Mammary epithelial cell (primary cell): ENCODE measurements at places on chromosomes 3 and 15. TPM values are rescaled to one million over a fixed set of nuclear protein-coding genes. Genes with fewer than 3 reads are reported as not detected.

Gene C3orf80
- not detected for total RNA-seq

Gene MAP3K13
- 21.5 TPM for total RNA-seq

Gene GP5
- 0.17 TPM for total RNA-seq

Gene IL17RE
- total RNA-seq: 13.3 TPM

Gene IGDCC3
- not detected for total RNA-seq

Gene PLSCR5
- total RNA-seq: not detected in 2 replicates

Gene EXD1
- total RNA-seq: not detected

Gene PEX5L
- total RNA-seq: 0.83 TPM

Gene C2CD4A
- not detected for total RNA-seq

Gene ARHGEF26
- 12.2 TPM for total RNA-seq

Gene RAB6B
- total RNA-seq: 5.3 TPM

Gene SCN11A
- not detected for total RNA-seq

Gene PLIN1
- total RNA-seq: 0.17 TPM

Gene STX19
- total RNA-seq: not detected

Gene SPESP1
- 9.2 TPM for total RNA-seq

Gene ATP13A5
- 0.17 TPM for total RNA-seq

Gene SOX14
- not detected for total RNA-seq

Gene MINDY4B
- total RNA-seq: not detected in 2 replicates

Gene CRABP1
- not detected in 2 replicates for total RNA-seq

Gene CCDC54
- total RNA-seq: not detected in 2 replicates

Gene GOLGA8T
- total RNA-seq: not detected in 2 replicates

Gene RPL14
- total RNA-seq: 195 TPM

Gene LRRC58
- total RNA-seq: 28.2 TPM

Gene CORO2B
- 1.6 and 3.2 TPM in 2 replicates for total RNA-seq

Gene EPB42
- not detected for total RNA-seq

Gene TRIM42
- total RNA-seq: not detected

Gene GLDN
- total RNA-seq: 0.33 TPM

Gene OCA2
- total RNA-seq: not detected in 2 replicates

Gene TFG
- total RNA-seq: 129 TPM

Gene SAXO2
- total RNA-seq: 4.2 TPM

Gene LINGO1
- not detected for total RNA-seq
